ENCODE measurements at places on chromosomes 12 and 14.

GRCh38 chr12:108382437-108382801 is 43.3 kb upstream of the CMKLR1 start:
- no peak for DNase-seq

- no peak for DNase-seq
These were observed 28.0 kb downstream of the DAO start for GRCh38 chr12:108907839-108908351.

DNA sequence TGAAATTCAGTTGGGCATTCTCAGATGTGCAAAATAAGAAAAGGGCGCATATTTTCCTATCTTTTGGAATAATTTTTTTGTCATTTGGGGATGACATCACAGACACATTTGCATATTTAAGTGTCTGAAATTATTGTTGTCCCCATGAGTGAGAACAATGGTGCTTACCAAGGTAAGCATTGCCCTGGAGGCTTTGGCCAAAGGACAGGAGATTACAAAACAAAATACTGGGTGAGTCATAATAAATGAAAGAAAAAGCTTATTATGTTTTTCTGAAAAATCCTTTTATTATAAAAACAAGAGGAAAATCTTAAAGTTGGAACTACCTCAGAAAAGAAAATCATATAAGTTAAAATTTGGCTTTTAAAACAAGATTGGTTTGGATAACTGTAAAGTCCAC is 254.9 kb downstream of the BTG1 start:
- no peak for DNase-seq

- DNase-seq: no peak
These were observed 52.3 kb upstream of the KCNA5 start for GRCh38 chr12:4991373-4991772.

GRCh38 chr12:92719674-92720073 is 16.9 kb downstream of the PLEKHG7 start:
- no peak for DNase-seq

DNA sequence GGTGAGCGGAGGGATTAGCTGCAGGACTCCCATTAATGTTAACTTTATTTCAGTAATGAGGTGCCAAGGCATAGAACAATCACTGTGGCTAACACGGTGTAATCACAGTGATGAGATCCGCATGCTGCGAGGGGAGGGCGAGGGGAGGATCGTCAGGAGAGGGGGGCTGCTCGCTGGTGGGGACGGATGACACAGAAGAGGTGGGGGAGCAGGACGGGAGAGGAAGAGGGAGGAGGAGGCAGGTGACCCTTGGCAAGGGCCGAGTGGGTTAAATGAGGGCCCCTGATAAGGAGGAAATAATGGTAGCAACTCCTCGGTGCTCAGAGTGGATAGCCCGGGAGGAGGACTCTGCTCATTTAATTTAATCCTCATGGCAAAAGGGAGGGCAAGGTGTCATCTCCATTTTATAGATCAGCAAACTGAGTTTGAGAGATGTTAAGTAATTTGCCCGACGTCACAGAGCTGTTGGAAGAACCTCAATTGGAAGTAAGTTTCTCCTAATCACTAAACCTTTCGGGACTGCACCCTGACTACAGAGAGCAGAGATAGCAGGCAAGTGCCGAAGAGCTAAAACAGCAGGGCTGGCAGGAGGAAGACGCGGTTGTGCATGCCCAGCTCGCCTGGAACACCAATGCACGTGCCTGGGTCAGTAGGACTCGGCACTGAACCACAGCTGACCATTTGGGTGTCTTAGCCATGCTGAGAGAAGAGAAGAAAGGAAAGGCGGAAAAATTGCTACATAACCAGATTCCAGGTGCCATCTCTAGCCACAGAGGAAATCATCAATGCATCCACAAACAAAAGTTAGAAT is 43.0 kb downstream of the SPRING1 start:
- no peak for DNase-seq

GRCh38 chr14:92789457-92790089 is 4.5 kb upstream of the GOLGA5 start:
- DNase-seq: no peak

GRCh38 chr14:22319526-22320361 is 269.3 kb downstream of the DAD1 start:
- no peak for DNase-seq

- DNase-seq: no peak
These were observed 47.7 kb downstream of the SLC16A7 start for GRCh38 chr12:59643550-59643949.

DNA sequence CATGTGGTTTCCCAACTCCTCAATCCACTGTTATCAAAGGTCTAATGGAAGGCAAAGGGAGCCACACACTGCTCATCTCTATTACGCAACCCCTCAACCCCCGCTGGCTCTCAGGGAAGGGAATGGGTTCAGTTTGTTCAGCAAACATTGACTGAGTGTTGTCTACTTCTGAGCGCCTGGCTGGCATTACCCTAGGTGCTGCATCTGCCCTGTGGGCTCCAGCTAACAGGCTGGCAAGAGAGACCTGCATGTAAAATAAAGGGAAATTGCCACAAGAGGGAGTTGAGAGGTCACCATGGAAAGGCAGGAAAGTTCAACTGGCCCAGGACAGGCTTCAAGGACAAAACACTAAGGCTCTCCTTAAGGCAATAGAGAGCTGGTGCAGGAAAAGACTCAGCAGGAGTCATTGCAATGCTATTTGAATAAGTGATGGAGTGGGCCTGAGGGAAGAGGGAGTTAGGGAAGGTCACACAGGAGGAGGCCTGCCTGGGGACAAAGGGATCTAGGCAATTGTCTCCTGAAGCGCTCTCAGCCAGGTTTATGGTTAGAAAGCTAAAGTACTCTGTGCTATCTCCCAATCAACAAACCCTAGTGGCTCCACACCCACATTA is 5.5 kb upstream of the ZNF740 start:
- DNase-seq: no peak

DNA sequence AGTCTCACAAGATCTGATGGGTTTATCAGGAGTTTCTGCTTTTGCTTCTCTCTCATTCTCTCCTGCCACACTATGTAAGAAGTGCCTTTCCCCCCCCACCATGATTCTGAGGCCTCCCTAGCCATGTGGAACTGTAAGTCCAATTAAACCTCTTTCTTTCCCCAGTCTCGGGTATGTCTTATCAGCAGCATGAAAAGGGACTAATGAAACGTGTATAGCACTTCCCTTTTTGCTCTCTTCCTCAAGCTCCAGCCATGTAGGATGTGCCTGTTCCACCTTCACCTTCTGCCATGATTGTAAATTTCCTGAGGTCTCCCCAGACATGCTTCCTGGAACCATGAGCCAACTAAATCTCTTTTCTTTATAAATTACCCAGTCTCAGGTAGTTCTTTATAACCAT is 7.0 kb upstream of the CRACR2A start:
- no peak for DNase-seq

GRCh38 chr14:102893452-102893851 is 29.0 kb upstream of the AMN start:
- DNase-seq: no peak
